Stimulated activated CD4-positive, alpha-beta T cell treated with anti-CD3 and anti-CD28 coated beads, Interleukin-2, amount 100 ng/mL, for 24 hours (primary cell): ENCODE measurements at places on chromosomes 7 and 10.

DNA sequence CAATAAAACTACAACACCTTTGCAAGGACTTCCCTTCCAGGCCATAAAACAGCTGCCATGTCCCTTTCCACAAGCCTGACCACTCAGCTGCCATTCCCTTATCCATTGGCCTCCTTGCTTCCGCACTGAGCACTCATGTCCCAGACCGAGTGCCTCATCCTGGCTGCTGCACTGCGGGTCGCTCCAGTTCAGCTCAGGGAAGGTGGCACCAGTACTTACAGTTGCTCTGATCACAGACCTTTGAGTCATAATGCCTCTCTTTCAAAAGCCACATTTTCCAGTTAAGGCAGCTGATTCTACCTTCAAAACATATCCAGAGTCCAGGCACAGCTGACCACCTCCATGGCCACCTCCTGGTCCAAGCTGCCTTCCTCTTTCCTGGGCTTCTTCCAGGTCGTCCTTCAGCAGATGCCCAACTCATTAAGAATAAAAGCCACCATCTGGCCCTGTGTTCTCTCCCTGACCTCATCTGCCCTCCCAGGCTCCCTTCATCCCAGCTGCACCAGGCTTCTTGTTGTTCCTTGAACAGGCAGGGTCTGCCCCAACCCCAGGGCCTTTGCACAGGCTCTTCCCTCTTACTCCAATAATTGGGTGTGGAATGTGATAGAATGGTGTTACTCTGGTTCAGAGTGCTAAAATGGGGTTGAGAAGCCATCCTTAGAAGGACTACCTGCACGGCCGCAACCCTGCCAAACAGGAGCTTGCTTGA is 64.5 kb downstream of the RAMP3 start:
- DNase-seq = no peak

- DNase-seq = no peak
These were observed 435.5 kb downstream of the TCERG1L start for GRCh38 chr10:130875897-130876472.

DNA sequence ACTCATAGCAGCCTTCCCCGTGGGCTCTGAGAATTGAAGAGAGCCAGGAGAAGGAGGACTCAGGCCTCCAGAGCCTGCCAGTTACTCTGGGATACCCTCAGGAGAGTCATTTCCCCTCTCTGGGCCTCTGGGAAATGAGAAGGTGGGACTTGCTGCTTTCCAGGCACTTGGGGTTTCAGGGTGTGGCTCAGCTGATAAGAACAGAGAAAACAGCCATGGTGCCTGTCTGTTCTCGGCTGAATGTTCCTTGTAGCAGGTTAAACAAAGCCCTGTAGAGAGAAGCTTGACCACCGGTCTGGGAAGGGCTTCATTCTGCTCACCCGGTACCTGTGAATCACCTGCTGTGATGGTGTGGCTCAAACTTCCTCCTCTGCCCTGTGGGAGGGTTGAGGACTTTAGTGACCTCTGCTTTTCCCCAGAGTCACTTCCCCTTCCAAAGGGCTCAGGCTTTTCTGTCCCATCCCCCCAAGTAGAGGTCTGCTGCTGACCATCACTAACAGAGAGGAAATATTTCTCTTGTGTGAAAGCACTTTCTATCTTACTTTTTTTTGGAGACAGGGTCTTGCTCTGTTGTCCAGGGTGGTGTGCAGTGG is 212.4 kb upstream of the GALNT17 start:
- no peak for DNase-seq

DNA sequence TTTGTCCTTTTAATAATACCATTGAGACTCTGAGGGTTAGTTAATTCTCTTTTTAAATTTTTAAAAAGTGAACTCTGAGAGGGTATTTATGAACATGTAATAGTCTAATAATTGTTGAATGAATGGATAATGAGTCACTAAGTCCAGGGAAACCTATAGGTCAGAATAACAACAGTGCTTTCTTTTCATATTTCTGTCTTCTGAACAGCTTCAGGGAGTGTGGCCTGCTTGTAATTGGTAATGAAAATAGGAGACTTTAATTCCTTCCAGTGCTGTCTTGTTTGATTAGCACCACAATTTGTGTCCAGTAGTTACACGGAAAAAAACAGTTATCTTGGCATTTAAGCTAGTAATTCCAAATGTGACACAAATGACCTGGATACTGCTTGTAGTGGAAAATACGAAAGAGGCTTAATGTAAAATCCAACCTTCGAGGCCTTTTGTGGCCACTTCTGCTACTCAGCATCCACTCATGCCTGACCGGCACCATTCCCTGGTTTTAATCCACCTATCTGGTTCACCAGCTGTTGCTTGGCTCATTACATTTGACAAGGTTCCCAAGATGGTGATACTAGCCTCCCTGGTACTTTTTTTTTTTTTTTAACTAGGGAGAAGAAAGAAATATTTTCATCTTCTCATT is 149.3 kb upstream of the IMMP2L start:
- DNase-seq = no peak

GRCh38 chr7:98186452-98187137 is 24.6 kb upstream of the BHLHA15 start:
- DNase-seq = no peak

DNA sequence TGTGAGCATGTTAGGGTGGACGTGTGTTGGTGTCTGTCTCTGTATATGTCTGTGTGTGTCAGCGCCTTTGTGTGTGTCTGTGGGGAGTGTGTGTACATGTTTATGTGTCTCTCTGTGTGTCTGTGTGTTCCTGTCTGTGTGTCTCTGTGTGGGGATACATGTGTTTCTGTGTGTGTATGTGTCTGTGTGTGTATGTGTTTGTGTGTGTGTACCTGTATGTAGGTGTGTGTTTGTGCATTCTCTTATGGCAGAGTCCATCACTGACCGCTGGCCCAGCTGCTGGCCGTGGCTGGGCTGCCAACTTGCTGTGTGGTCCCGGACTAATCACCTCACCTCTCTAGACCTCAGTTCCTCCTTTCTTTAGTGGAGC is 54.6 kb downstream of the PALD1 start:
- DNase-seq = no peak

GRCh38 chr10:7428673-7429350 is 18.0 kb upstream of the SFMBT2 start:
- no peak for DNase-seq

- DNase-seq = no peak
These were observed at the start of gene NODAL for GRCh38 chr10:70441161-70441894. Gene NODAL, minus strand, starts transcription at chr10:70441681. Its CDS starts 14 bp downstream, at chr10:70441667.

GRCh38 chr7:129719980-129720732 is 108.6 kb downstream of the NRF1 start:
- DNase-seq = no peak

GRCh38 chr10:1561731-1562337 is 175.5 kb downstream of the ADARB2 start:
- no peak for DNase-seq

- DNase-seq = no peak
These were observed 184.1 kb downstream of the NOC3L start for GRCh38 chr10:94178475-94179253.

- DNase-seq = no peak
These were observed 50.6 kb downstream of the INHBA start for GRCh38 chr7:41652267-41652666.

- no peak for DNase-seq
These were observed 168.2 kb downstream of the DPY19L1 start for GRCh38 chr7:34869057-34869456.

GRCh38 chr10:7261351-7261750 is 149.5 kb downstream of the SFMBT2 start:
- no peak for DNase-seq

- DNase-seq = peak; percentile 58
These were observed 247.4 kb downstream of the ELMO1 start for GRCh38 chr7:37201003-37201875.

DNA sequence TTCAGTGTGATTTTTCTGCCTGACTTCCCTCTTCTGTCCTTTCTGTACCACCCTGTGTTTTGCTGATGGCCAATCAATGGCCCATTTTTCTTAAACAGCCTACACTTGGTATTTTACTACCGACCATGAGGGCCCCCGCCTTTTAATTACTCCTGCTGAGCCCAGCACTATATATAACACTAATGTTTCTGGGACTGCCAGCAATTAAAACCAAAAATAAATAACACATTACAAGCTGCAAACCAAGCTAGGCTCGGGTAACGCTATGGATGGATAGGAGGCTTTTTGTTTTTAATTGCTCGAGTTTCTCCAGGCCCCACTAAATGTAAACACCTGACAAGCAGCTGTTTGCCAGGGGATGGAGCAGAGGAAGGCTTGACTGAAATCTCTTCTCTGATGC is 915.4 kb upstream of the AUTS2 start:
- no peak for DNase-seq

DNA sequence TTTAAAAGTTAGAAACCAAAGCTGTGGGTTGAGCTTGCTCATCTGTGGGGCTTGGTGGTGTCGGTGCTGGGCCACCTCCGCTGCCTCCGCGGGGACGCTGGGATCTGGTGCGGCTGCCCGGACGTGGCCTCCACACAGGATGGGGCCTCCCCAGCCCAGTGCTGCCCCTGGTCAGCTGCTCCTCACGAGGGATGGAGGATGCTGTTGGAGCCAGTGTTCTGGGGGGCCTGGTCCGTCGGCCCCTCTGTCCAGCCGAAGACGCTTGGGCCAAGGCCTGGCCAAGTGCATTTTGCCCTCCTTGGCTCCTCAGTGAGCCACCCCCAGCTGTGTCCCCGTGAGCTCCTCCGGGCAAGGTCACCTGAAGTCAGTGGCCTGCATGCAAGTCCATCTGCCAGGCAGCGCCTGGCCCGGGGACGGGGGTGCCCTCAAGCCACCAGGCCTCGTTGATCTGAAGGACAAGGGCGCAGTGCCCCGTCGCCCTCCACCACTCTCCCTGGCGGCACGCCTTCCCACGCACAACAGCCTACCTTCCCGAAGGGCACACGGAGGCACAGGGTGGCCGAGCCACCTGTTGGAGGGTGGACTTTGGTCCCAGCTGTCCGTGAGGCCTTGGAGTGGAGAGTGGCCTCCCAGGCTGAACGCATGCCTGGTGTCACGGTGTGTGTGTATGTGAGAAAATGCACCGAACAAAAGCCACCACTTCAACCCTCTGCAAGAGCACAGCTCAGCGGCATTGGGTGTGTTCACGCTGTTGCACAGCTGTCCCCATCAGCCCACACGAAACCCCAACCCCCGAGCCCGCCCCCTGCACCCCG is 27.3 kb downstream of the KNDC1 start:
- DNase-seq = no peak

DNA sequence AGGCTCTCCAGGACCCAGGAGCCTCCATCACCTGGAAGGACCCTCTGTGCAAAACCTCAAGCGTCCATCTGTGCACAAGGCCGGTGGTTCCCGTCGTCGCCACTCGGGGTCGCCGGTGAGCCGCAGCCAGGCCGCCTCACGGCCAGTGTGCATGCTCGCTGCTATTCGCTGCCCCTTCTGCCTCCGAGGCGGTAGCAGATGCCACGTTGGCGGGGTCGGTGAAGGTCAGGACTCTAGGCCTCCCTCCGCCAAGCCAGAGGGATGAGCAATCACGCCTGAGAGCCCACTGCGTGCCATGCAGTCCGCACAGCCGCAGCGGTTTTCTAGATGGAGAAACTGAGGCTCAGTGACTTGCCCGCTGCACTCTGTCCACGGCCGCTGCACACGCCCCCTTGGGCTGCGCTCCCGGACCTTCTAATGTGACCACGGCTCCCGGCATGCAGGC is 5.7 kb downstream of the UPK3B start:
- DNase-seq = peak; percentile 55

GRCh38 chr10:27744802-27745731 is 552 bp downstream of the MKX start:
- peak; percentile 25 for DNase-seq

GRCh38 chr7:27111042-27111750 is 8.7 kb upstream of the HOXA2 start:
- no peak for DNase-seq

- DNase-seq = no peak
These were observed 48.2 kb upstream of the GPAM start for GRCh38 chr10:112231602-112232400.

GRCh38 chr10:8048281-8049008 is 6.0 kb upstream of the GATA3 start:
- no peak for DNase-seq

GRCh38 chr7:55160539-55160938 is 141.7 kb downstream of the EGFR start:
- DNase-seq = no peak

DNA sequence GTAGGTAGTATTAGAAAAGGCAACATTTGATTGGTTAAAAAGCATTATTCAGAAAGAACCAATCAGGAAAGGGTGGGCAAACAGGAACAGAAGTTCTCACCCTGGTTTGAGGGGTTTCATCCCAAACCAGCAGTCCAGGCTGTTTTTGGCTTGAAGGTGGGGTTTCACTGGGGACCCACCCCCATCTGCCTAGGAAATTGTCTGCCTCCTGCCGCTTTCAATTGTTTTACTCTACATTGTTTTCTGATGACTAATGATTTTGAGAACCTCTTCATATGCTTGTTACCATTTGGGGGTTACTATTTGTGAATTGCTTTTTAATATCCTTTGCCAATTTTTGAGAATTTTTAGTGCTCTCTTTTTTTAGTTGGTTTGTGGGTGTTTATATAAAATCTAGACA is 3.3 kb upstream of the PCBD1 start:
- DNase-seq = no peak

GRCh38 chr7:55179931-55180682 is 161.3 kb downstream of the EGFR start:
- no peak for DNase-seq

DNA sequence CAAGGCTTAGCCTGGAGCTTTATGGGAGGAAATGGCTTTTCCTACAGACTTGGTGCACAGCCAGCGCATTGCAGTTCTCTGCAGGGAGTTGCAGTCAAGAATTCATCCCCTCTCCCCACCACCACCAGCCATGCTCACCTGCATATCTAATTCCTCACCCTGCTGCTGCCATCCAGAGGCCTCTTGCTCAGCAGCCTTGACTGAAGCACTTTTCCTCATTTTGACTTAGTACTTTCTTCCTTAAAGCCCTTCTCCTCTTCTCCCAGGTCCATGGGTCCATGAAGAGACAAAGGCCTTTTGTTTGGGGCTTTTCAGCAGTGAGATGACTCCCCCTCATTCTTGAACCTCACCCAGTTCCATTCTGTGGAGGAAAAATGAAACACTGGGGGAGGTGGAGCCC is 39.7 kb upstream of the GPR141 start:
- DNase-seq = no peak

- DNase-seq = no peak
These were observed 59.8 kb downstream of the COL13A1 start for GRCh38 chr10:69861251-69862240.

- DNase-seq = no peak
These were observed 197.3 kb downstream of the MACC1 start for GRCh38 chr7:20019757-20020432.

DNA sequence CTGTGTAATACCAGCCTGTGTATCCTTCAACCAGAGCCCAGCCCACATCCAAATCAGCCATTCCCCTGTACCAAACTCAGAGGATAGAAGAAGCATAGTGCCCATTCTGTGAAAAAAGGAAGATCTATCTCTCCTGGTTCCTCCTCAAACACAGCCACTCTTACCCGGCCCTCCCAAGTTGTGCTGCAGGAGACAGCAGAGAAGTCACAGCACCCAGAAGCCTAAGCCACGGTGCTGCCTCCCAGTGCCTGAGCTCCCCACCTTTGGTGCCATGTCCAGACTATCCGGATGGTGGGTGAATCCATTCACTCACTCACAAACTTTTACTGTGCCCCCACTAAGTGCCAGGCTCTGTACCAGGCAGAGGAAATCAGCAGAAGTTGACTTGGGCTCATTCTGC is 166.0 kb upstream of the ZMIZ1 start:
- DNase-seq = no peak
